Ureter (tissue), 1 donor: ENCODE measurements at places on chromosomes 2 and 18. TPM values are rescaled to one million over a fixed set of nuclear protein-coding genes. Genes with fewer than 3 reads are reported as not detected.

DNA sequence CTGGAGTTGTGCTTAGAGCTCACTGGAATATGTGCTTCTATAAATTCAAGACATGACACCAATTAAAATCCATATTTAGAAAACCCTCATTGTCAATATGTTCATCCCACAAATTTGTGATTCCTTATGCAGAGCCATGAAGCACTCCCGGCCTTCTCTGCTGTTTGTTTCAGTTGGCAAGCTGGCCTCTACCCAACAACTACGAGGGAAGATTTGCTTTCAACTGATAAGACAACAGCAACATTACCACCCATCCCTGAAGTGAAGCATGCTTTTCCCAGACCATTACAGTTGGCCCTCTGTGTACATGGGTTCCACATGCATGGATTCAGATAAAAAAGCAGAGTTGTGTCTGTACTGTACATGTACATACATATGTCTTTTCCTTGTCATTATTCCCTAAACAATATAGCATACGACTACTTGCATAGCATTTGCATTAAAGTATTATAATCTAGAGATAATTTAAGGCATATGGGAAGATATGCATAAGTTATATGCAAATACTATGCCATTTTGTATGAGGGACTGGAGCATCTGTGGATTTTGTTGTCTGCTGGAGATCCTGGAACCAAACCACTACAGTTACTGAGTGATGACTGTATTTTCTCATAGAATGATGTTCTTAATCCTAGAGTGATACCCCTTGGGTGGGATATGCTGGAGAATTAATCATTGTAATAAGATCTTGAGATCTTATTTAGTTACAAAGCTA is 77.6 kb upstream of the MC2R start:
- no peak for DNase-seq

DNA sequence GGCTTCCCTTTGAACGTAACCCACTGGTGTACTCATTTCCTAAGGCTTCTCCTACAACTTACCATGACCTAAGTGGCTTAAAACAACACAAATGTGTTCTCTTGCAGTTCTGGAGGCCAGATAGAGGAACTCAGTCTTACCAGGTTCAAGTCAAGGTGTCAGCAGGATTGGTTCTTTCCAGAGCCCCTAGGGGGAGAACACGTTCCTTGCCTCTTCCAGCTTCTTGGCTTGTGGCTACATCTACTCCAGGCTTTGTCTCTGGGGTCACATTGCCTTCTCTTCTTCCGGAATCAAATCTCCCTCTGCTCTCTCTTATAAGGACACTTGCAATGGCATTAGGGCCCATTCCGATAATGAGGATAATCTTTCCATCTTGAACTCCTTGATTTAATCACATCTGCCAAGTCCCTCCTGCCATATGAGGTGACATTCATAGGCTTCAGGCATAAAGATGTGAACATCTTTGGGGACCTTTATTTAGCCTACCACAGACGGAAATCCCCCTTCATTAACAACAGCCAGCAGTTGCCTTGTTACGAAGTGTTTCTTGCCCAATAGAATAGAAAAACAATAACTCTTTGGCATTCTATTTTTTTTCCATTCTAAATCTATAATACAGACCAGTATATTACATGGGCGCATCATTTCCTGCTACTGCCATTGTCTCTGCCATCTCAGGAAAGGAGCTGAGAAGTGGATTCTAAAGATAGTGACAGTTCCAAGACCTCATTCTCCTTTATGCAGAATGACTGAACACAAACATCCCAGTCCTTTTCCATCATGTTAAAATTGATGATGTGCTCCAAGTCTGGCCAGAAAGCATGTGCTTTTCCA is 362.0 kb downstream of the ZNF521 start:
- no peak for DNase-seq

DNA sequence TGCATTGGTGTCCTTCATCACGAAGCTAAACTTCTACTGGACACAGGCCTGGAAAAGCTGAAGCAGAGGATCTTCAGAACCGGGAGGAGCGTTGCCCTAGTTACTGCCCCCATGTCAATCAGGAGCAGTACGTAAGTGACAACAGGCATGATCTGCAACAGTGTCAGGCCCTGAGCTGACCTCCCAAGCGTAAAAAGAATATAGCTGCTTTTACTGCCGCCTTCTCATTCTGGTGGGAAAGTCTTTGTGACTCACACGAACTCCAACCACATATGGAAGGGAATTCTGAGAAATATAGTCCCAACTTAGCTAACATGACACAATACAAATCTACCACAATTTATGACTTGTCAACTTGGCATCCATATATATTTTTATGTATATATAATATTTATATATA is 1007.7 kb upstream of the CDH2 start:
- DNase-seq: no peak

- DNase-seq: peak; percentile 4
Observed at GRCh38 chr2:231479455-231479854, 15.2 kb upstream of the NCL start.

GRCh38 chr2:122610948-122611609 is 855.6 kb downstream of the TSN start:
- no peak for DNase-seq

DNA sequence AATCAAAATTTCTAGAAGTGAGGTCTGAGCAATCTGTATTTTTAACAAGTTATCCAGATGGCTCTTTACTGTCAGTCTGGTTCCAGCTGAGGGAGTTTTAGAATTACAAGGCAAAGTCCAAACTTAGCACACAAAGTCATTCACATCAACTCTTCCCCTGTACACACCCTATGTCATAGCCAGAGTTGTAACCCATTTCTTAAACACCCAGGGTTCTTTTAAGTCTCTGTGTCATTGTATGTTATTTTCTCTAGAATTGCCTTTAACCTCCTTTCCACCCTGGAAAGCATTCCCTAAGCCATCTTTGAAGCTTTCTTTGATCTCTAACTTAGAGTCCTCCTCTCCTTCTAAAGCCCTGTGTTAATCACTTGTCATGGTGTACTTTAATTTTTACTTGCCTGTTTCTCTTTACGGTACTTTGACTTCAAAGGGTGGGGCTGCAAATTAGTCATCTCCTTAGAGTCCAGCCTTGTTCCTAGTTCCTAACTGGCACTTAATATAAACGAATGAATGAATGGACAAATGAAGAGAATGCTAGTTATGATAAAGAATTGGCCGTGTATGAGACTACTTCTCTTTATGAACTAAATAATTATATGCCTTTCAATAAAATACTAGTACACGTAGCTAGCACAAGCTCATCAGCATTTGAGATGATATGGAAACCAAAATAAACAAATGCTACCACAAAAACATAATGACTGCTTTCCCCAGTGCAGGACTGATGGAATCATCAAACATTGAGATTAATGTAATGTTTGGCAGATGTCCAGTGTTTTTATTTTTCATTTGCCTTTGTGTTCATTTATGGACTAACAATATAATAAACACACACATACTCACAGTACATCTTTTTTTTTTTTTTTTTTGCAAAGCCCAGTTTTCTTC is 11.9 kb upstream of the ACTR3 start:
- no peak for DNase-seq

GRCh38 chr2:36975306-36975705 is 9.0 kb upstream of the STRN start:
- DNase-seq: no peak

- DNase-seq: no peak
Observed at GRCh38 chr2:215833531-215834162, 179.7 kb downstream of the MREG start.

DNA sequence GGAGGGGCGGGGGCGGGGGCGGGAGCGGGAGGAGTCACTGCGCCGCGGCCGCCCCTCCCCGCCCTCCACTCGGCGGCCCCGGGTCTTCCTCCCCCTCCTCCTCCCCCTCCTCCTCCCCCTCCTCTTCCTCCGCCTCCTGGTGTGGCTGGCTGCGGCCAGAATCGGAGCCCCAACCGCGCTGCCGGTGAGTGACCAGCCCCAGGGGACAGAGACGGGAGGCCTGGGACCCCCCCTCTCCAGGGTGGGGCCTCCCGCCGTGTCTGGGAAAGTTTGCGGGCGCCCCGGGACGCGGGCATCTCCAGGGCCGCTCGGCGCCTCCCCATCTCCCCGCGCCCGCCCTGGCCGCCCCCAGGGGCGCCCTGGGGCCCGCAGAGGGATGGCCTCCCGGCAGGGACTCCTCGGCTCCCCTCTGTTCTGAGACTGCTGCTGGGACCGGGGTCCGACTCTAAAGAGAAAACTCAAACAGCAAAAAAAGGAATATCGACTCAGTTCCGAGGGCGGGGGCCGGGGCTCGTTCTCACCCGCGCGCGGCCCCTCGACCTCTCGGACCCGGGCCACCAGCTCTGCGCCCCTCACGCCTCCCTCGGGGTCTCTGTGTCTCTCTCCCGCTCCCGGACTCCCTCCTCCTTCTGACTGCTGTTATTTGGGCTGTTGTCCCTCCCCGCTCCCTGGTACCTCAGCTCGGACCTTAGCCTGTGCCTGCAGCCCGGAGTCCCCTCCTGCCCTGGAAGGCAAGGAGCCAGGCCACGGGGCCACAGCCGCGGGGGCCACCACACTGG is at the start of gene STON1:
TSS of gene STON1 (plus strand) at position 122 of the 779 bp plus-strand sequence. CDS start 50,480 bp downstream, outside the sequence.
- peak; percentile 63 for DNase-seq

DNA sequence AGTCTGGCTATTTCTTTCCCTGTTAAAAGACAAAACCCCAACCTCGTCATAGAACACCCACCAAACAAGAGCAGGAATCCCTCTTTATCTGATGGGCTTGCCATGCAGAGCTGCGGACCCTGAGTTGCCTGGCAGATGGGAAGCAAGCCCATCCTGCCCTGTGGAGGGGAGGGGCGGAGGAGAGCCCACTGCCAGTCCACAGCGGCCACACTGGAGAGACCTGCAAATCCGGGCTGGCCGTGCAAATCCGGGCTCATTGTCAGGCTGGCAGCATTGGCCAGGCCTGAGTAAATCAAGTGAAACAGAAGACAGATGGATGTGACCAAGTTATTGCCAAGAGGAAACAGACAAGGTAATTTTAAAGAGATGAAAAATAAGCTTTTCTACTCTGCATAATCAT is 22.0 kb downstream of the MYL12B start:
- DNase-seq: no peak

DNA sequence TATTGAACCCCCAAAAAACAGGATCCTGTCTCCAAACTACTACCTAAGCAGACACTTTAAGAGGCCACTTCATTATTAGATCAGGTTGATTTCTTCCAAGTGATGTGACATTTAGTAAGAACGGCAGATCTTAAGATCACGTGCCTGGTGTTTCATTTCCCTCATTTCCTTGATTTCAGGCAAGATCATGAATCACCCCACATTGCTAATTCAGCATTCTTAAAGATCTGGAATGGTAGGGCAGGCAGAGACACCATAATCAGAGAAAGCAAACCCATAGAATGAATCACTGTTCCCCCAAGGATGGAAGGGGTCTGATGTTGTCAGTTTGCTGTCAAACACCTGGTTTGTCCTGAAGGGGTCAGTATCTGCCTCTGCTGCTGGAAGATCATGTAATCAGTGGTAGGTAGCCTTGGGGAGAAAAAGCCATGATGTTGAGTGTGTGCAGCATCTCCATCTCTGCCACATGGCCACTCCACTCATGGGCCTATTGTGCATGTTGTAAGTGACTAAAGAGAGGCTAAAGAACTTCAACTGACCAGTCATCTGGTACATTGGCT is 133.9 kb downstream of the ARHGAP15 start:
- DNase-seq: no peak

- DNase-seq: no peak
Observed at GRCh38 chr2:236102971-236103370, 65.2 kb downstream of the GBX2 start.

DNA sequence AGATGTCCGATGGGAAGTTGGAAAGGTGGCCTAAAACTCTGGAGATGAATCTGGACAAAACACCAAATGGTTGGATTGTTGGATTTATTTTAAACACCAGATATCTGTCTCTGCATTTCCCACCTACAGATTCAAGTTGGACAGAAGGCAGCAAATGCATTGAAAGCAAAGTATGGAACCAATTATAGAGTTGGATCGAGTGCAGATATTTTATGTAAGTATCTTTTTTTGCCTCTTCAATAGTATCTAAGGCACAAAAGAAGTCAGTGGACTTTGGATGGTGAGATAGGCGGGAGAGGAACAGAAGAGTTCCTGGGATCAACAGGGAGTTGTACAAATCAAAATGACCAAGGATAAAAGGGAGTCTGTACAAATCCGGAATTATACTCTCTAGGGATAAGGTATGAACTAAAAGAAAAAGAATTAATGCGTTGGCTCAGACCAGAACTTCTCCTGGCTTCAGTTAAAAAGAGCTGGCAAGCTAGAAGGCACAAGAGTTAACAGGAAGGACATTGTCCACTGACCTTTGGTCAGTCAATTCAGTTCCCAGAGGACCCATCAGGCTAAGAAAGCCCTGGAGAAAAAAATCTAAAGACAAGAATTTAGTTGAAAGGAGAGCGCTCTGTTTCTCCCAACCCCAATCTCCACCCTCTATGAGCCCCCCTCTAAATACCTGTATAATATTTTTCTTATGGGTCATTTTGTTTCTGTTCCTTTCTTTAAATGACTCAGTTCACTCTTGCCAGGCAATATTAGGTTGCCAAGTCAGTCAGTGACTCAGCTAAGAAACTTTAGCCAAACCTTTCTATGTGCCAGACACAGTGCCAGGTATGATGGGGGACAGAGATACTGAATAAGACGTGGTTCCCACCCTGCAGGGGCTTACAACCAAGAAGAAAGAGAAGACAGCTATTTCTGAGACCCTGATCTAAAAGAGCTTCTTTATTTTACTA is 29.1 kb downstream of the CPO start:
- no peak for DNase-seq

GRCh38 chr2:220219371-220219770 is 591.9 kb downstream of the SLC4A3 start:
- peak; percentile 46 for DNase-seq

GRCh38 chr18:63182861-63183260 is 136.7 kb downstream of the BCL2 start:
- DNase-seq: no peak

DNA sequence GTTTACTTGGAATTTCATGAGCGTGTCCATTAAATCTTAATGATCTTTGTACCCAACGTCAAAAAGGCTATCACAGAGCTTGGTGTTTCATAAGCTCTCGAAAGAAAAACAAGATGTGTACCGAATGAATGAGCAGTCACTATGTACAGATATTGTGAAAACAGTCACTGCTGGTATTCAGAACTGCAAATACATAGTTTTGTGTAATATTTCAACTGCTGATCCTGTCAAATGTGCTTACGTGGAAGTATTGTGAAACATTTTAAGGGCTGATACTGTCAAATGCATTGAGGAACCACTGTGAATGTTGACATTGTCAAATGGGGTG is 184.2 kb upstream of the KLHL29 start:
- DNase-seq: no peak

ST8SIA3 gene
- total RNA-seq: not detected

TWIST2 gene
- 12.9 TPM for total RNA-seq

SERPINB12 gene
- total RNA-seq: not detected

NYAP2 gene
- 1.5 TPM for total RNA-seq

CABYR gene
- 6.7 TPM for total RNA-seq

NCKAP5 gene
- total RNA-seq: 7.3 TPM
